Fibroblast of pulmonary artery (primary cell): ENCODE measurements at places on chromosomes 4 and X.

- peak; percentile 61 for DNase-seq
Measured at GRCh38 chr4:85039526-85039925, 73.0 kb upstream of the WDFY3 start.

DNA sequence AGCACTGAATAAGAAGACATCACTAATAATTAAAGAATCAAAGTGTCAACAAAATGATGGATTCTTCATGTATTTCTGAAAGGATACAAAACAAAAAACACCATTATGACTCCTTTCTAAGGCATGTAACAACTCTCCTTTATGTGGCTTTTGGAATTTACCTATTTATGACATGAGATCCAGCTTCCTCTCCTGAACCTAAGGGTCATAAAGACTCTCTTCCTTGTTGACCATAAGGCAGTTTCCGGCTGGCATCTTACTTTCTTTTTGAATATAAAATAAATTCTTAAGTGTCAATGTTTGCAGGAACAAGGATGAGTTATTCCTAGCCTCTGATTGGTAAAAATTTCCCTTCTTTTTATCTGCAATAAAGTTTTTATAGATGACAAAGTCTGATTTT is 111.1 kb upstream of the GRPR start:
- no peak for DNase-seq

GRCh38 chr4:48212165-48212564 is 57.5 kb downstream of the TEC start:
- no peak for DNase-seq

DNA sequence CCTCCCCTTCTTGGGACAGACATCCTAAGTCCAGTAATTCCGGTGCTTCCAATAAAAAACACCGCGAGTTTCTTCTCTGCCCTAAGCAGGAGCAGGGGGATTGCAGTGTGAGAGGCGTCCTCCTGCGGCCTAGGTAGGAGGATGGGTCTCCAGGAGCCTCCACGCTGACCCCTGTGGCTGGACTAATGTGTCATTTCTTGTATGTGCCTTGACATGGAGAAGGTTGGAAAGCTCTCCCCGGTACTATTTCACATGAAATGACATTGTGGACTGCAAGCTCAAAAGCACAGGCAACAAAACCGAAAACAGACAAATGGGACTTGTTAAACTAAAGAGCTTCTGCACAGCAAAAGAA is 66.6 kb upstream of the ENPP6 start:
- DNase-seq, result no peak

- DNase-seq, result peak; percentile 20
Measured at GRCh38 chr4:184471881-184472613, 2.3 kb downstream of the IRF2 start.

GRCh38 chr4:153142700-153143438 is 61.4 kb upstream of the TRIM2 start:
- peak; percentile 80 for DNase-seq

DNA sequence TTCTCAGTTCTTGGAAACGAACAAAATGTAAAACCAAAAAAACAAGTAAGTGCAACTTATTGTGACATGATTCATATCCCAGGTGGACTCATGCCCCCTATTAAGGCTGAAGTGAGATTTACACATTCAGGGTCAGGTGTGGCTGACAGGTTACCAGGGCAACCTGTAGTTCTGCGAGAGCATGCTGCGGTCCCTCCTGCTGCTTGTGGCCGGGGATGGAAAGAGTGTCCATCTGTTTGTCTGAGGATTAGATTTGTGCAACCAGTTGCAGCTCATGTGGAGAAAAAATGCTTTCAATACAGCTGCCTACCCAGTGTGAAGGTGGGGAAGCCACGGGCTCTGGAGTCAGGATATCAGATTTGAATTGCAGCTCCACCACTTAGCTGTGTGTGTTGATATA is 78.8 kb downstream of the FAM184B start:
- no peak for DNase-seq

DNA sequence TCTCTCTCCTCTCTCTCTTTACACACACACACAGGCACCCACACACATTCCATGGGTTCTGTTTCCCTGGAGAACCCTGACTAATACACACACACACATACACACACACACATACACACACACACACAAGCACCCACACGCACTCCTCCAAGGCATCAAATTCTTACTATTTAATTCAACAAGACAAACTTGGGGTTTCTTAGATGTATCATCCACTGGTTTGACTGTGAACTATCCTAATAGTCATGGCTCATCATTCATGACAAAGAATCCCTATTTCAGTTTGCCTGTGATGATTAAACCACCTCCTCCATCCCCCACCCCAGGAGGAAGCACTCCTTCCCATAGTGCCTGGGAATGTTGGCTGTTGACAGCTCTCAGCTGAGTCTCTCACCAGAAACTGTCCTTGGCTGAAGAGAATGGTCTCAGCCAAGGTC is 98.2 kb downstream of the USP46 start:
- DNase-seq, result peak; percentile 48

GRCh38 chr4:181938631-181939030 is 304.6 kb upstream of the TENM3 start:
- DNase-seq, result no peak

DNA sequence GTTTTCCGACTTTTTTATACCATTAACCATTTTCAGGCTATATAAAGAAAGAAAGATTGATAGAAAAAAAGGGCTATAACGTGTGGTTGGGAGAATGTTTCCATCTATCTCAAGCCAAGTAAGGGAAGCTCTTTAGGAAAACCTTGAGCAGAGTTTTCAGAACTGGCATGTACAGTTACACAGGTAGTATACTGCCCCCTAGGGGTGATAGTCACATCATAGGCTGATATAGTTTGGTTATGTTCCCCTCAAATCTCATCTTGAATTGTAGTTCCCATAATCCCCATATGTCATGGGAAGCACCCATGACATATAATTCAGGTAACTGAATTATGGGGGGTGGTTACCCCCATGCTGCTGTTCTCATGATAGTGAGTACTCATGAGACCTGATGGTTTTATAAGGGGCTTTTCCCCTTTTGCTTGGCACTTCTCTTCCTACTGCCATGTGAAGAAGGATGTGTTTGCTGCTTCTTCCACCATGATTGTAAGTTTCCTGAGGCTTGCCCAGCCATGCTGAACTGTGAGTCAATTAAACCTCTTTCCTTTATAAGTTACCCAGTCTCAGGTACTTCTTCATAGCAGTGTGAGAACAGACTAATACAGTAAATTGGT is 186.8 kb downstream of the TMA16 start:
- DNase-seq, result peak; percentile 24

DNA sequence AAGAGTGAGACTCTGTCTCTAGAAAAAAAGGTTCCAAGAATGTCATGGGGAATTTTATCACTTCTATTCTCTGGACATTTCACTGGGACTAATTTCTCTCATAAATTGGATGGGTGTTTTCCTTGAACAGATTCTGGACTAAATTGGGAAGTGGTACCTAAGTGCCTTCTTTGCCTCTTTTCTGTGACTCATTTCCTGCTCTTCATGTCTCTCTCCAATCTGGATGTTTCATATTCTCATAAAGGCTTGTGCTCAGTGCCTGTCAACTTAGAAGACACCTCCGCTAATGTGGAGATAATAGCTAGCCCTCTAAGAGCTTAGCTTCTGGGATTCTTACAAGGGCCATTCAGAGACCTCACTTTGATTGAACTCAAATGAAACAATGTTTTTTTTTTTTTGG is 38.0 kb upstream of the IGFBP7 start:
- no peak for DNase-seq

- no peak for DNase-seq
Measured at GRCh38 chrX:110409925-110410324, 51.3 kb downstream of the RTL9 start.

- DNase-seq, result peak; percentile 5
Measured at GRCh38 chr4:14650127-14650526, 352.2 kb upstream of the CPEB2 start.
